ENCODE measurements at places on chromosomes 4 and X.

GRCh38 chr4:76090241-76090691, 15.8 kb downstream of the ART3 start:
- DNase-seq: no peak

GRCh38 chr4:112813790-112814189, 176.8 kb downstream of the LARP7 start:
- DNase-seq: no peak

DNA sequence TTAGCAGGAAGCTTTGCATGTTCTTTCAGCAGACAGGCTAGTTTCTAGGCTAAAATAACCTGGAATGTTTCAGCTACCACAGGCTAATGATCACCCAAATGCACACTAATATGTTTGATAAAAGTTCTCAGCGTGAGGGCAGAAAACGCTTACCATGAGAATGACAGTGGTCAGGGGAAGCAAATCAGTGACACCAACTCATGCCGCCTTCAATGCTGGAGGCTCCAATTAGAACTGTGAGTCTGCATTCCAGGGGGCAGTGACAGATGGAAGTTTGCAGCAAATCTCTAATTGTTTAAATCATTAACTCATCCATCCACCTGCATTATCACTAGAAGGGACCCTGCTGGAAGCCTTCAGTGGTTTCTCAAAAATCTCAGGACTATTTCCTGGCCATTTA, 43.2 kb downstream of the ANOS1 start:
- DNase-seq: no peak

DNA sequence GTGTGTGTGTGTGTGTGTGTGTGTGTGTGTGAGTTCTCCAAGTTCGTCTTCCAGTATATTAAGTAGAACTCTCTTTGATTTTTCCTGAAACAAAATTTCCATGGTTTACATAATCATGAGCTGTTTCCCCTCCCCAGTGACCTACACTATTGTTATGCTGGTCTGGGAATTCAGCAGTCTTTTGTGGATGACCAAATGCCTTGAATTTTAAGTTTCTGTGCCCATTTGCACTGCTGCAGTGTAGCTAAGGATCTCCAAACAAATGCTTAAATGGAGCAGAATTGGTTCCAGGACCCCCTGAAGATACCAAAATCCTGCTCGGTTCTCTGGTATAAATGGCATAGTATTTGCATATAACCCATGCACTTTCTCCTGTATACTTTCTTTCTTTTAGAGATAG, 77.2 kb upstream of the SLC34A2 start:
- DNase-seq: no peak

GRCh38 chrX:22090181-22090580, 58.1 kb downstream of the PHEX start:
- no peak for DNase-seq

DNA sequence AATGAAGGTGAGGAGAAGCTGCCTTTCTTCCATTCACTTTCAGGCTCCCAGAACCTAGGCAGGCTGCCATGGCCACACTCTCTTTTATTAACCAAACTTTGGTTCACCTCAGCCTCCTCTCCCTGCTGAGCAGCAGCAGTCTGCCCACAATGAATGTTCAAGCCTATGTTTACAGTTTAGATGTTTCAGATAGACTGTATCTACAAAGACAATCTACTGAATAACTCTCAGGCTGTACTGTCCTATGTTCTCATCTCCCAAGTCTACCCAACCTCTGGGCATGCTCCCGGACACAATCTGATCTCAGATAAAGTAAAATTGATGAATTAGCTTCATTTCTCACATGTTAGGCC, 59.2 kb upstream of the TMEM164 start:
- no peak for DNase-seq

GRCh38 chr4:127469959-127470809, 162.6 kb upstream of the INTU start:
- no peak for DNase-seq

- no peak for DNase-seq
Observed at GRCh38 chrX:63740382-63740781, 44.6 kb downstream of the ARHGEF9 start.

DNA sequence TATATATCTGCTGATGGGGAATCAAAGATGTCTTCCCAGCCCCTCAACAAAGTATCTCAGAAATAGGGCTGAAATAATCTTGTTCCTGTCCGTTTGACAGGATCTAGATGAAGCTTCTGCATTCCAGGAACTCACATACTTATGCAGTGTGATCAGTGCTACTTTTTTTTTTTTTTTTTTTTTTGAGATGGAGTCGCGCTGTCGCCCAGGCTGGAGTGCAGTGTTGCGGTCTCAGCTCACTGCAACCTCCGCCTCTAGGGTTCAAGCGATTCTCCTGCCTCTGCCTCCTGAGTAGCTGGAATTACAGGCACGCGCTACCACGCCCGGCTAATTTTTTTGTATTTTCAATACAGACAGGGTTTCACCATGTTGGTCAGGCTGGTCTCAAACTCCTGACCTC, 36.4 kb downstream of the DHX15 start:
- DNase-seq: no peak

DNA sequence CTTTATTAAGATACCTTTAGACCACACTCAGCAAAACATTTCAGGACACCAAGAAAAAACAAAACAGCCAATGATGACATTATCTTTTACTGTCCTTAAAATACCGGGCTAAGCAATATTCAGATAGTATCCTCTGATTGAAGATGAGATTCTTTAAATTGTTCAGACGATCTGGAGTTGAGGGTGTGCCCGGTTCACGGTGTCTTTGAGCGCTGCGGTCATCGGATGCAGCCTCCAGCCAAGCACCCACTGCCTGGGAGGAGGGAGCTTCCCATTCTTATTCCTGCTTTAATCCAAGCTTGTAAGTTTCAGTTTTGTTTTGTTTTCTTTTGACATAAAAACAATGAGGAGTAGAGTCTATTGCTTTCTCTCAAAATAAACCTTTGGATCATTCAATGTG, 14.1 kb downstream of the FAM149A start:
- no peak for DNase-seq

DNA sequence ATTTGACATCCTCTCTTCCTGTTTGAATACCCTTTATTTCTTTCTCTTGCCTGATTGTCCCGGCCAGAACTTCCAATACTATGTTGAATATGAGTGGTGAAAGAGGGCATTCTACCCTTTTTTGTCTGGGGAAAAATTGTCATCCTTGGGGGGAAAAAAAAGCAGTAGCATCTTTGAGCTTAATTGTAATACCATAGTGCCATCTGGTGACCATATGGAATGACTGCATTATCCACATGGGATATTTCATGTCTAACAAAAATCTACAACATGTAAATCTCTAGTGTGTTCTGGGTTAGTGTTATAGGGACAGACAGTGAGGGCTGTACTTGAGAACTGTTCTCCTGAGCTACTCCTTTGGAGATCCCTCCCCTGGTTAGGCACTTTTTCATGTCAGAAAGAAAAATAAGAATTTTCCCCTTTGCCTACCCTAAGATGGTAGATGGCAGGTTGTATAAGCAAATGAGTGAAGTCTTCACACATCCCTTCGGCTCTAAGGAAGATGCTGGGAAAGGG, 26.0 kb downstream of the CAPN6 start:
- peak; percentile 36 for DNase-seq

- DNase-seq: peak; percentile 23
Observed at GRCh38 chrX:65667503-65668376, at the start of gene MSN. MSN (plus strand) TSS chrX:65667654; CDS start chrX:65667842, 188 bp downstream.

DNA sequence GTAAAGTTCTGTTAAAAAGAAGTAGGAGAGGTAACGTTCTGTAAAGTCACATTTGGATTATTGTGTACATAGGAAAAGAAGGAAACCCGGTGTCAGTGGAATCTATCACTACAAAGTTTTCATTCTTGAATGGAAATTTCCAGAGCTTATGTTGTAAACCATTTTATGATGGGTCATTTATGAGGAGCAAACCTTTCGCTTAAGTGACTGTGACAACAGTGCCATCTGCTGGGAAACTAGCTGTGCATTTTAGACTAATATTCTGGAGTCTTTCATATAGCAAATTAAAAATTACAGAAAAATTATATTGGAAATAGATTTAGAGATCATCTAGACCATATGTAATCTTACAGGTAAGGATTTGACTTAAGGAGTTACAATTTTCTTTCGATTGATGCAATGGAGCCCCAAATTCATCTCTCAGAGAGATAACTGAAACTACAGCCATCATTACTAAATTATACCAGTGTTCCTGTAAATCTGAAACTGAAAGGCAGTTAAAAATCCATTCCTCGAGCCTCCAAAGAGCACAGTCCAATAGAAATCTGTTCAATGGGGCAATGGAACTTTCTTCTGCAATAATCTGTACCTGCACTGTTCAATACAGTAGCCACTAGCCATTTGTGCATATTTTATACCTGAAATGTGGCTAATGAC, 26.9 kb downstream of the ASB9 start:
- DNase-seq: peak; percentile 56

DNA sequence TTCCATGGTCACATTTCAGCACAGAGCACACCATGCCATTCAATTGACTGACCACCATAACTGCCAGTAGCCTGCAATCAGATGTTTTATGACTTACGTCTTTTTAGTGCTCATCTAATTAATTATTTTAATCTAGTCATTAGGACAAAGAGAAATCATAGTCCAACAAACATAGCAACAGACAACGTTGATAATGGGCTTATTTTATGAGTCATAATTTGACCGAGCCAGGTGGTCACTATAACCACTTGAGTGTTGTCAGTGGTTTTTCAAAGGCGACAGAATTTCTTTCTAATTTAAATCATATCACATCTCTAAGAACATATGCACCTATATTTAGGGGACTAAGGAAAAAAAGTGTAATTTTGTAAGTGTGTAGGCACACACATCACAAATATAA, 1.9 kb downstream of the SEC24D start:
- DNase-seq: no peak

- DNase-seq: no peak
Observed at GRCh38 chrX:1112321-1112720, 100.1 kb downstream of the CRLF2 start.

GRCh38 chrX:107738272-107738671, 37.3 kb downstream of the TSC22D3 start:
- DNase-seq: no peak

DNA sequence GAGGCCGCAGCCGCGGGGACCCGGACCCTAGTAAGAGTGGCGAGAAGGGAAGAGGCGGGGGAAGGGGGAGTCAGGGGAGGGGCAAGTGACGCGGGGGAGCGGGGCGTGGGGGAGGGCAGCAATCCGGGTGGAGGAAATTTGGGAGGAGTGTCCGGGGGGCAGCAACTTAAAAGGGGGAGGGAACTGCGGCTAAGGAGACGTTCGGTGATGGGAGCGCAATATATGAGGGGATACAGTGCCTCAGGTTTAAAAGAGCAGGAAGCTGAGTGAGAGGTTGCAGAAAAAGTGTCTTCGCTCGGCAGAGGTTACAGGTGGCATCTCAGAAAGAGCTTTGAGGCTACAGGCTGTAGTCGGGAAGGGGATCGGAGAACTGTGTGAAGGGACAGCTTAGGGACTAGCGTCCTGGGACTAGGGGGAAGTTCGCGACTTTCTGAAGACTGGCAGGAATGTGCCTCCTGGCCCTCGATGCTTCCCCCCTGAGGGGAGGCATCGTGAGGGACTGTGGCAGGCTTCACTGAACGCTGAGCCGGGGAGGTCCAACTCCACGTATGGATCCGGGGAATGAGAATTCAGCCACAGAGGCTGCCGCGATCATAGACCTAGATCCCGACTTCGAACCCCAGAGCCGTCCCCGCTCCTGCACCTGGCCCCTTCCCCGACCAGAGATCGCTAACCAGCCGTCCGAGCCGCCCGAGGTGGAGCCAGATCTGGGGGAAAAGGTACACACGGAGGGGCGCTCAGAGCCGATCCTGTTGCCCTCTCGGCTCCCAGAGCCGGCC, 519 bp downstream of the FOXO4 start:
- DNase-seq: peak; percentile 74

- no peak for DNase-seq
Observed at GRCh38 chrX:150316564-150316963, 46.6 kb upstream of the MAMLD1 start.

- DNase-seq: no peak
Observed at GRCh38 chrX:71367396-71367795, 1.2 kb downstream of the TAF1 start.

DNA sequence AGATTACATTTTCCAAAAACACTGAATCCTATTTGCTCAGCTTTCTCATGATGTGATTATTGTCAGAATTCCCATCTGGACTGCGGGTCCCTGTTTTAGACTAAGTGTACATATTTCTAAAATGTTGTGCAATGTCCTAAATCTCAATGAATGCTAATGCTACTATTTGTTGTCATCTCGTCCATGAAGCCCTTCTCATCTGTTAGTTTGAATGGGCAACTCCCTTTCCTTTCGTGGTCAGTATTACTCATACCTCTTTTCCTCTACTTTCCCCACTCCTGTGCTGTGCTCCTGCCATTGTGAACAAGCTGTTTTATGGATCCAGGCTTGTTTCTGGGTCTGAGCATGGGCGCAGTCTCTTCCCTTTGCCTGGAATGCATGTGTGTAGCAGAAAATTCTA, 91.0 kb downstream of the MID1 start:
- no peak for DNase-seq

Data from NCI-H2171 treated with DMSO at 0.1 percent for 48 hours (cell line).